KBM-7 (cell line): ENCODE measurements at places on chromosomes 2 and 18.

GRCh38 chr18:38038242-38038641 is 472.6 kb upstream of the CELF4 start:
- no peak for DNase-seq

DNA sequence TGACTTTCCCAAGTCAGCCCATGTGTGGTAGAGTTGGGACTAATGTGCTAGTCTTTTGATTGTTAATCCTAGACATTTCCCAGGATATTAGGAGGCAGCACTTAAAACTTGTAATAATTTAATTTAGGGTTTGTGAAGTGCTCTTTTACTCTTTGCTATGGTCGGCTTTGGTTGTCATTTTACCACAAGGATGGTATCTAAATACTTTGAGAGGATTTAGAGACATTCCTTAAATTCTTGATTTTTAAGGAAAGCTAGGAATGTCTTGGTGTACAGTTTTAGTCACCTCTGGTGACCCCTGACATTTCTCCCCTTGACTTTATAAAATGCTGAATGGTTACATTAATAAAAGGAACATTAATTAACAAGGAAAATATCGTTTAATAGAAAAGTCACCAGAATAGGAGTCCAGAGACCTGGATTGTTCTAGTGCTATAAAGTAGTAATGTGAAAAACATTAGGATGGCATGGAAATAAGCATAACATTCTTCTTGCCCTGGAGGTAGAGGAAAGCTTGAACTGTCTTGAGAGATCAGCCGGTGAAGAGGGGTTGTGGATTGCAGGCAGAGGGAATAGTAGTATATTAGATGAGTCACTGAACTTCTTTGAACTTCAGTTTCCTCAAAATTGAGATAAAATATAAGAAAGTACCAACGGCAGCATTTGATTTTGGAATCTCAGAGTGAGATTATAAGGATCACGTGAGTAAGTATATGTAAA is 209.2 kb downstream of the MCFD2 start:
- DNase-seq = no peak

- no peak for DNase-seq
These were observed 436.4 kb upstream of the SALL3 start for GRCh38 chr18:78543201-78543725.

DNA sequence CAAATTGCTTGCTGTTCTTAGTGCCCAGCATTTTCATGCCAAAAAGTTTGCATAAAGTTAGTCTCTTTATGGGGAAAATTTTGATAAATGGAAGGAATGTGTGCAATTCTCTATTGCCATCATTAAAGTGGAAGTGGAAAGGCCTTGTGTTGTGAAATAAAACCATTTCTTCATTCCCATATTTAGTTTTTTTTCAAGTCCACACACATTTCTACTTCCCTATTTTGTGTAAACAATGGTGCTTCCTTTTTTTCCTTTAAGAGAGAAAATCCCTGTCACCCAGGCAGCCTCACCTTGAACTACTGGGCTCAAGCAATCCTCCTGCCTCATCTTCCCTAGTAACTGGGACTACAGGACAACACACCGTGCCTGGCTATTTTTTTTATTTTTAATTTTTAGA is 42.3 kb upstream of the NCOA1 start:
- DNase-seq = peak; percentile 86

- DNase-seq = no peak
These were observed 24.2 kb downstream of the XRCC5 start for GRCh38 chr2:216133397-216133796.

GRCh38 chr18:68984342-68984741 is 186.5 kb downstream of the CCDC102B start:
- DNase-seq = no peak

- no peak for DNase-seq
These were observed 219.6 kb downstream of the ETAA1 start for GRCh38 chr2:67616749-67617148.

GRCh38 chr2:38602136-38602731 is 494 bp downstream of the HNRNPLL start:
- DNase-seq = peak; percentile 45

DNA sequence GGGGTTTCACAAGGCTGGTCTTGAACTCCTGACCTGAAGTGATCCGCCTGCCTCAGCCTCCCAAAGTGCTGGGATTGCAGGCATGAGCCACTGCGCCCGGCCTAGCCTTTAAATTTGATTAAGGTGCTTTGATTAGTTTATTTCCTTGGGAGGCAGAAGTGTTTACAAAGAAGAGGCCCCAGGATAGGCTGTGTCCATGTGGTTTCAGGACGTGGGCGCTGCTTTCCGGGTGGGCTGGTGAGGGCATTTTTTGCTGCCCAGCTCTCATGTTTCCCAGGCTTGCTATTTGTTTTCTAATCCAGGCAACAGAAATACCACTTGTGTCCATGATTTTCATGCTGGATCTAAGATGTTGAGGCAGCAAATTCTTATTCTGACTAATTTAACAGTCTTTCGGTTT is 124.2 kb downstream of the SH3RF3 start:
- no peak for DNase-seq

- no peak for DNase-seq
These were observed 51.2 kb upstream of the LYPD6B start for GRCh38 chr2:148987286-148987685.
